ENCODE measurements at places on chromosomes 3 and 15.

- DNase-seq, result no peak
Observed at GRCh38 chr3:48516571-48516970, 12.6 kb upstream of the SHISA5 start.

- DNase-seq, result no peak
Observed at GRCh38 chr3:107258300-107258699, 118.9 kb upstream of the CCDC54 start.

DNA sequence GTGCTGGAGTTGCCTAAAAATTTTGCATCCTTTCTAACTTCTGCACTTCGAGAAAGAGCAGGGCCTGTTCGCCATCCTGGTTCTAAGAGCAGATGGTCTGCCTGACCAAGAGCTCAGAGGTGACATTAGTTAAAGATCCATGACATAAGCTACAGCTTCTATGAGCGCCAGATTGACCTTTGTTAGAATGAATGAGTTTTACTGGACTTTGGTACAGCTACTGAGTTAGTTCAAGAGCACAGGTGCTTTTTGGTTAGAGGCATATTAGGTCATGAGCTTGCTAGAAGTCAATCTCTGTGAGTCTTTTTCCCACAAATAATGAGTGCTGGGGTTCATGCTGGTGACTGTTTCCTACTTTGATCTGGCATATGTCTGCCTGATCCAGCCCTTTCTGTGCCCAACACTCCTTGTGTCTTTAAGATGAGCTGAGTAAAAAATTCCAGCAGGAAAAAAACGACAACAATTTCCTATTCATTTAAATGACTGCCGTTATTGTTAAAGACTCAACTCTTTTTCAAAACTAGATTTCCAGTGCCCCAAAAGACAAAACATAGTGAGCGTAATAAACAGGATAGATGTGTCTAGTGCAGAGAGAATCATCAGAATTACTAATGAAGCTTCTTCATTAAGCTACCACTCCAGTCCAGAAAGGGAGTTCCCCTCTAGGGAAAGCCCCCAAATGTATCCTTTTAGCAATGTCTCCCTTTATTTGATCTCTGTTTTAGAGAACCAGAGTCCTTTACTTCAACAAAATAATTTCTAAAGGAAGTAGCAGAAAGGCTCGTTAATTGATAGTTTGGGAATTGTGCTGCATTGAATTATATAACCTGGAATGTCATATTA, 152.9 kb downstream of the SLCO3A1 start:
- DNase-seq, result no peak

DNA sequence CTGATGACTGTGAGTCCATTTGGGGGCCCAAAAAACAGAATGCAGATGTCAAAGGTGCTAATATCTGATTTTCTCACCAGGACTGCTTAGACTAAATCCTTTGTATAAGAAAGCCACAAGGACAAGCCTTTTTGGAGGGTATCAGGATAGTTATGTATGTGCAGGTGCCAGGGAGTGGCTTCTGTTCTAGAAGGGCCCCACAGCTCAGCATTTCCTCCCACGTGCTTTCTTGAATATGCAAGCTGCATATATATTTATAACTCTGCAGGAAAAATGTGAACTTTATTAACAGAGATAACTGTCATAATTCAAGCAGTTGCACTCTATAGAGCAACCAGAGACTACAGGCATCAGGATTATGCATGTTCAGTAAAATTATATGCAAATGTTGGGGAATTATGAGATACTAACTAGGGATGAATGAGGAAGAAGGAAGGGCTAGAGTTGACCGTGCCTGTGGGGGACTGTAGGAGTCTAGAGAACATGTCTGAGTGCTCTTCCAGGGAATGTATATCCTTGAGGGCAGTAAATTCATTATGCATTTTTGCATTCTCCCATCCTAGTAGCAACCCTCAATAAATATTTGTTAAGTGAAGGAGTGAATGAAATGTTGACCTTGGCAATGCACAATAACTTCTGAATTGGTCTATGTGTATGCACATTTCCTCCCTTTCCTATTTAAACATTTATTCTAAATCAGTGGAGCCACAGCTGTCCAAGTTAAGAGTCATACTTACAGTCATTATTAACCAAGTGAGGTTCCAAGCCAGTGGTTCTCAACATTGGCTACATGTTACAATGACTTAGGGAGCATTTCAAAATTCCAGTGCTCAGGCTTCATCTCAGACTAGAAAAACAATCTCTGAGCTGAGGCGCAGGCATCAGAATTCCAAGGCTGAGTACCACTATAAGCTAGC, 94.8 kb upstream of the ANKRD28 start:
- DNase-seq, result no peak

DNA sequence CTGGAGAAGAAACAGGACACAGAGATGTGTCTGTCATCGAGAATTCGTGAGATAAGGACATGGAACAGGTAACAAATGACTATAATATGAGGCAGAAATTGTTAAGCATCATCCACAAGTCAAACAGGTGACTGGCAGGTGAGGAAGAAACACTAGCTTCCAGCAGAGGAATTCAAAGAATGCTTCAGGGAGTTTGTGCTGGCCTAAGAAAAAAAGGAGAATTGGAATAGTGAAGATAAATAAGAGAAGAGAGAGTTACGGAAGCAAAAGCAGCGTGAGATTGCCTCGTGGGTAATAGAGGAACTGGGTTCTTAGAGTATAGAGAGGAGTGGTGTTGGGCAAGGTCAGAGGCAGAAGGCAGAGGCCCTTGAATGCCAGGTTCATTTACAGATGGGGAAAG, 22.9 kb upstream of the FGF12 start:
- no peak for DNase-seq

DNA sequence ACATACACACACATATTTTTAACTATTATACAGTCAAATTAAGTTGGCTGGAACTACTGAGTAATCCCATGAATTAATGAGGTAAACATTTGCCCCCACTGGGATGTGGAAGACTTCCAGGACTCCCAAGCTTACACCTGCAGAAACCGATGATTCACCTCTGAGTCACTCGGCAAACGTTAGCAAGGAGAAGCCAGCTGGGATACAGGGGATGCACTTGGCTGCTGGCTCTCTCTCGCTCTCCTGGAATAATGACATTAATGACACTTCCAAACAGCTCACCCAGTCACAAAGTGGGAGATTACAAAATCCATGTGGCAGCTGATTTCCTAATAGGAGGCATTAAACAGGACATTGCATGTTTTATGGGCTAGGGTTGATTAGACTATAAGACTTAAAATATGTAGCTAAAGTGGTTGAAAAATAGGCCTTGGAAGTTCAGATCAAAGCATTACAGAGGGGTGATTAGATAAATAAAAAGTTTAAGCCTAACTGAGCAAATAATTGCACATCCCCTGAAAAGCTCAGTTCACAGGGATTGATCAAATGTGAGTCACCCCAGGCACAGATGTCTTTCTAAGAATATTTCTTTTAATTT, 500.9 kb downstream of the SOX2 start:
- no peak for DNase-seq
